ENCODE measurements at places on chromosomes 1 and 21.

GRCh38 chr1:224433041-224433691 is 1.4 kb downstream of the WDR26 start:
- no peak for DNase-seq

- no peak for DNase-seq
Observed at GRCh38 chr1:42298520-42298919, 36.5 kb downstream of the FOXJ3 start.

DNA sequence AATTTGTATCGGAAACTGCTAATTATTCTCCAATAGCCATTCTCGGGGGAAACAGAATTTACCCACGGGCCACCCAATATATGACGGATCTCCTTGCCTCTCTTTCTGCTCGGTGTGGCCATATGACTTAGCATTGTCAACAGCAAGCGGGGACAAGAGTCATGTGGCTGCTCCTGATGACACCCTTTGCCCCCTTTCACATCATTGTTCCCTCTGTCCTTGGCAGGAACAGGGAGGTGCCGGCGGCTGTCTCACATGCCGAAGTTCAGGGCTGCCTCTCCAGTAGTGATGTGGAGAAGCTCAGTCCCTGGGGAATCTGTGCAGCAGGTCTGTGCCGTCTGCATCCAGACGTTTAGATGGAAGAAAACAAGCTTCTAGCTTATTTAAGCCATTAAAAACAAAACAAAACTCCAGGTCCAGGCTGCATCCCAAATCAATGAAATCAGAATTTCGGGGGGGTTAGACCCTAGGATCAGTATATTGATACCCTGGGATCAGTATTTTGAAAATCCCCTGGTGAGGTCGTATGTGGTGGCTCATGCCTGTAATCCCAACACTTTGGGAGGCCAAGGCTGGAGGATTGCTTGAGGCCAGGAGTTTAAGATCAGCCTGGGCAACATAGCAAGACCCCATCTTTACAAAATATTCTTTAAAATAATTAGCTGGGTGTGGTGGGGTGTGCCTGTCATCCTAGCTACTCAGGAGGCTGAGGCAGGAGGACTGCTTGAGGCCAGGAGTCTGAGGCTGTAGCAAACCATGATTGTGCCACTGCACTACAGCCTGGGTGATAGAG is 10.8 kb downstream of the MYOM3 start:
- no peak for DNase-seq

DNA sequence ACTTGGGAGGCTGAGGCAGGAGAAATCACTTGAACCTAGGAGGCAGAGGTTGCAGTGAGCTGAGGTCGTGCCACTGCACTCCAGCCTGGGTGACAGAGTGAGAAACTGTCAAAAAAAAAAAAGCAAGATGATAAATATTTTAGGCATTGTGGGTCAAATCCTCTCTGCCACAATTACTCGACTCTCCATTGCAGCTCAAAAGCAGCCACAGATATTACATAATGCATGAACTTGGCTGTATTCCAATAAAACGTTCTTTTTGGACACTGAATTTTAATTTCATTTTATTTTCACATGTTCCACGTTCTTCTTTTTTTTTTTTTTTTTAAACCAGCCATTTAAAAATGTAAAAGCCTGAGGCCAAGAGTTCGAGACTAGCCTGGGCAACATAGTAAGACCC is 69.4 kb downstream of the TCP10L start:
- DNase-seq: no peak

- DNase-seq: no peak
Observed at GRCh38 chr21:42396799-42397745, 1.2 kb upstream of the TMPRSS3 start.

DNA sequence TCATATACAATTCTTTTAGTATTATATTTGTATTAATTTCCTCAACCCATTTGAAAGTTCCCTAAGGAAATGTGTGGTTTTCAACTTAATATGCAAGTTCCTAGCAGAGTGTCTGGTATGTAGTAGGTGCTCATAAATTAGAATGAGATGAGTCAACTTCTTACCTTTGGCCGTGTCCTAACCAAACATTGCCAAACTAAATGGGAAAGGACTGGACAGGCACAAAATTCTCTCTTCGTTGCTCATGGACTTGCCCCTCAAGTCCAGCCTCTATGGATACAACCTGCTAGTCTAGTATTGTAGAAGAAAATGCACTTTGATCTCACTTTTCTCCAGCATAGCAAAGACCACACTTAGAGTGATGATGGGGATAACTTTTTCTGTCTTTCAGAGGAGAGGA is 11.6 kb upstream of the MRPS14 start:
- no peak for DNase-seq

GRCh38 chr1:76940571-76941335 is 73.5 kb downstream of the ST6GALNAC5 start:
- no peak for DNase-seq
